Fibroblast of skin of scalp (primary cell): ENCODE measurements at places on chromosomes 3 and 15.
A peak's percentile ranks its signal among the peaks of the same experiment; 100 is the strongest.

GRCh38 chr15:67801142-67801541 lies 24.2 kb upstream of the SKOR1 start:
- no peak for DNase-seq

DNA sequence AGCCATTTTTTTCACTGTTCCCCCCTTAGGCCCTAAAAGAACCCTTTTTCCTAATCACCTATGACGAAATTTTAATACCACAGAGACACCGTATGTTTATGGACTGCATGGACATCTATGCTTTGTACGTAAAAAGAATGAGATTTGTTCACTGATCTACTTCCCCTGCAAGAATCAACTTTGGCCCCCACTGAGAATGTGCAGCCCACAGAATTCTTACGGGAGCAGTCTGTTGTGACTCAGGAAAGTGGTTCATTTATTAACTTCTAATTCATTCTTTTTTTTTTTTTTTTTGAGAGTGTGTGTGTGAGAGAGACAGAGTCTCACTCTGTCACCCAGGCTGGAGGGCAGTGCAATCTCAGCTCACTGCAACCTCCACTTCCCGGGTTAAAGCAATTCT lies 17.6 kb downstream of the EIF4E3 start:
- peak; percentile 49 for DNase-seq

- peak; percentile 4 for DNase-seq
Observed at GRCh38 chr15:42152196-42152920, 4.1 kb downstream of the PLA2G4F start.

GRCh38 chr3:72086743-72087087 lies 301.8 kb upstream of the PROK2 start:
- no peak for DNase-seq

GRCh38 chr15:56442354-56442753 lies 22.6 kb downstream of the MNS1 start:
- no peak for DNase-seq

DNA sequence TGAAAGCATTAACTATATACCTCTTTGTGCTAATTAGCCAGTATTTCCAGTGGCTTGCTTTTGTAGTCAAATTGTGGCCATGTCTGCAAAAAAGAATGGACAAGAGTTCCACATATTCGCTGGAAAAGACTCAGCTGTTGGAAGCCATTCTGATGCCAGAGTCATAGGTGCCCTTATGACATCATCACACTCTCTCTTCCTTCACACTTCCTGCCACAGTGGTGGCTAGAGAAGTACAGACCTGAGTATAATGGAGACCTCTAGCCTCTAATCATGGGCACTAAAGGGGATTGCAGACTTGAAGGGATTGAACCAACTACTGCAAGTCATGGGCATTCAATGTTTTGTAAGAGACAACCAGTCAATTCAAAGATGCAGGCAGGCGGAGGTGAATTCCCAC lies 38.3 kb upstream of the IQCF6 start:
- no peak for DNase-seq

DNA sequence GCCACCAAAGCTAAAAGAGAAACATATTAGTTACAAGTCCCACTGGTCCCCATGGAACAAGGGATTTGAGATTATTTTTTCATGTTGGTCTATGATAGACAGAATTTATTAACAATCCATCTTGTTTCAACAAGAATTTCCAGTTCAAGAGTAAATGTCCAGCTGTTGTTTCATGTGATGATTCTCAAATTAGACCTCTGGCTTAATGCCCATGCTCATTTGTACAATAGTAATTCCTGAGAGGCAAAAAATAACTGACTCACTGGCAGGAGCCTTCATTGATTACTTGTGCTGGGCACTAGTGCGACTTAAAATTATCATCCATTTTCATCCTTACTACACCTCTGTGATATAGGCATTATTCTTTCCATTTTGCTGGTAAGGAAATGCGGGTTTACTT lies 171.3 kb downstream of the ITPR1 start:
- no peak for DNase-seq

DNA sequence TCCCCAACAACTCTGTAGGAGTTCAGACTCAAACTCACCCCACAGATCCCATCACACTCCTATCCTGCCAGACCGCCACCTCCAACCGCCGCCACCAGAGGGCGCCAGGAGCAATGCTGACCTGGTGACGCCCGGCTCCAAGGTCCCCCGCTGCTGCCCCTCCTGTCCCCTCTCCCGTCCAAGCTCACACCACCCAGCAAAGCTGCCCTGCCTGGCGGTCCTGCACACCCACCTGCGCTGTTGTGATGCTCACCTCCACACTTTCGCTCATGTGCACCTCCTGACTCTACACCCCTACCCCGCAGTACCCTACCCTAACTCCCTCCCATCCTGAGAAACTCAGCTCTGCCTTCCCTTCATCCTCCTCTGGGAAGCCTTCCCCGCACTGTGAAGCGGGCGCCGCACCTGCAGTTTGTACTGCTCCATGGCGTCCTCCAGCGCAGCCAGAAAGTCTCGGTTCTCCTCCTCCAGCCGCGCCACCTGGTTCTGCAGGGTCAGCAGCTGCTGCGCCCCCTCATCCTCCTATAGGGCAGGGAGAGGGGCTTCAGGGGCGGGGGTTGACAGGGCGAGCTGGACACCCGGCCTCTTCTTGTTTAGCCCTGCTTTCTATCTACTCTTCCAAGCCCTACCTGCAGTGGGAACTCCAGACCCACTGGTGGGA lies 7.9 kb downstream of the KIF7 start:
- peak; percentile 58 for DNase-seq

DNA sequence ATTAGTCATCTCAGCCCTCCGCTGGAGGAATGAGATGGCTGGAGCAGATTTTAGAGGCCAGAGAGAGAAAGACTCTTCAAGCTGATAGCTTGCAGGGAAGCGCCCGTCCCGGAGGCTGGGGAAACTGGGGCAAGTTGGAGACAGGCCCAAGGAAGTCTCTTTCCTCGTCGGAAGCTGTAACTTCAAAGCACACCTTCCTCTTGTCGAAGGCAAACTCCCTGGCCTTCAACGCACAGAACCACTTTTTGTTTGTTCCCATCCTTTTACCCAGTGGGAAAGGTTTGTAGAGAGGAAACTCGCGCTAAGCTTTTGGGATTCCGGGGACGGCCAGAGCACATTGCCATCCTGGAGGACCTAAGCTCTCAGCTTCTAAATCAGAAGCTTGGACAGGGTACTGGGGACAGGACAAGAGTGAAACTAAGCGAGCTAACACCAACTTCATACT lies 900 bp upstream of the EOMES start:
- DNase-seq, result no peak

DNA sequence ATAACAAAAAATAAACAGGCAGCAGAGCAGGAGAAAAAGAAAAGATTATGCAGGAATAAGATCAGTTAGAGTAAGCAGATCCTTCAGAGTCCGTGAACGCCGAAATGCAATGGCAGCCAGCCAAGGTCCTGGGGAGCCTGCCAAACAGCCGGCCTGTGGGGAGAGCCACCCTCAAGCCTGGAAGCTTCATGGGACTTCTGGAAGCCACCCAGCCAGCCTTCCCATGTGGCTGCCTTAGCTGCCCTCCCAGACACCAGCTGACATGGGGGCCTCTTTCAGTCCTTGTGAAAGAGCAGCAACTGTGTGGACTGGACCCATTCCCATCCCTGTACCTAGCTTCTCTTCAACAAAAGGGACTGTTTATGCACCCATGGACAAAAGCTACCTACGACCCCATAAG lies 64.9 kb upstream of the RAD18 start:
- peak; percentile 78 for DNase-seq

GRCh38 chr3:14379843-14380242 lies 22.6 kb upstream of the SLC6A6 start:
- no peak for DNase-seq

- DNase-seq, result no peak
Observed at GRCh38 chr3:149801639-149802038, 9.3 kb upstream of the ANKUB1 start.

- no peak for DNase-seq
Observed at GRCh38 chr15:59966262-59966661, 37.8 kb upstream of the FOXB1 start.

GRCh38 chr15:65163041-65163440 lies 22.1 kb downstream of the CLPX start:
- DNase-seq, result no peak

DNA sequence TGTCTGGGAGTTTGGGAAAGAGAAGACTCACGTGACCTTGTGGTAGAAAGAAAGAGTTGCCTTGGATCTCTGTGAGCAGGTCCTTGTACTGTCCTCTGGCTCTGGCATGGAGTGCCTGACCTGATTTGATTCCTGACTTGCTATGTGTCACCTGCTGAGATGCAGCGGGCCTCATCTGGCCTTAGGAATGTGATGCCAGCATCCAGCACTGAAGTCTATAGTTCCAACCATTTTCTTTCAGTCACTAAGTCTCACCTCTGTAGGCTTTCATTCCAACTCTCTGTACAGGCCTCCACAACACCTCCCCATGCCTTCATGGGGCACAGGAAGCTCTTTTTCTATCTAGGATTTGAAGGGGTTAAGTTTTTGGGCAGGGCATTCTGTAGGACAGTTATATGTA lies 12.1 kb upstream of the OXSR1 start:
- DNase-seq, result no peak

DNA sequence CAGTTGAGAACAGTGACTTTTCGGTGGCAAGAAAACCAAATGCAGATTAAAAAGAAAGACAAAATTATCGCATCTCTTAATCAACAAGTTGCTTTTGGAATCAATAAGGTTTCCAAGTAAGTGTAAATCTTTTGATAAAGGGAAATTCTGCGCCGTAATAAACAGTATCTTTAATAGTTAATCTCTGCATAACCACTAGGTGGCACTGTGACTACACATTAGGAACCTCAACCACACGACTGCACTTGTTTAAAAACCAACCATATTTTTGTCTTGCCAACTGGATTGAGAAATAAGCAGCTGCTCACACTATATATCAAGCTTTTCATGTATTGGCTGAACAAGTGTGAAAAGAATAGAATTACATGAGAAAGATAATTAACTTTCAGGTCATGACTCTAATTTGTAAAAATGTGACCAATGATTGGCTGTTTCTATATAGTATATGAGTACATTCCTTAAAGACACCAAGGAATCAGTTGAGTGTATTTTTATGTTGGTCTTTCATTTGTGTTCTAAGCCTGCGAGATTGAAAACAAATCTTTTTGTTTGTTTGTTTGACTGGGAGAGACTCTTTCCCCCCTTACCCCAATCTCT lies 72.7 kb downstream of the DZIP3 start:
- peak; percentile 66 for DNase-seq

GRCh38 chr3:50689558-50689957 lies 14.8 kb downstream of the DOCK3 start:
- DNase-seq, result no peak

DNA sequence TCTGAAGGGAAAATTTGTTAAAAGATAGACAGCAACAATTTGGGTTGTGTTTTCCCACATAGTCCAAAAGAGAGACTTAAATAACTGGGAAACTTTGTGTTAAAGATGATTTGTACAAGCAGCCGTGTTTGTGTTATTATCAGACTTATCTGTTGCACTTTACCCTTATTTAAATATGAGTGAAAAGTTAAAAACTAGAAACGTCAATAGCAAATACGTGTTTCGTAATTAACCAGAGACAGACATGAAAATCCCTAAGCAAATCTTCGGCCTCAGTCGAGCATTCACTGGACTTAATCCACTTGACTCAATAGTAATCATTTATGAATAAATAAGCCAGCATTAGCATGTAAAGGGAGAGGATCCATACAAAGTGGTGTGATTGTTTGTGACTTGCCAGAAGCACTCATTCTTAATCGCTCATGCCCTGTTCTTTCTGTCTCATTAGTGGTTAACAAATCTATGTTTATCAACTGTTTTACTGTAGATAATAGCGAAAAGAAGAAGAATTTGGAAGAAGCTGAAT lies 34.2 kb downstream of the BLM start:
- no peak for DNase-seq

DNA sequence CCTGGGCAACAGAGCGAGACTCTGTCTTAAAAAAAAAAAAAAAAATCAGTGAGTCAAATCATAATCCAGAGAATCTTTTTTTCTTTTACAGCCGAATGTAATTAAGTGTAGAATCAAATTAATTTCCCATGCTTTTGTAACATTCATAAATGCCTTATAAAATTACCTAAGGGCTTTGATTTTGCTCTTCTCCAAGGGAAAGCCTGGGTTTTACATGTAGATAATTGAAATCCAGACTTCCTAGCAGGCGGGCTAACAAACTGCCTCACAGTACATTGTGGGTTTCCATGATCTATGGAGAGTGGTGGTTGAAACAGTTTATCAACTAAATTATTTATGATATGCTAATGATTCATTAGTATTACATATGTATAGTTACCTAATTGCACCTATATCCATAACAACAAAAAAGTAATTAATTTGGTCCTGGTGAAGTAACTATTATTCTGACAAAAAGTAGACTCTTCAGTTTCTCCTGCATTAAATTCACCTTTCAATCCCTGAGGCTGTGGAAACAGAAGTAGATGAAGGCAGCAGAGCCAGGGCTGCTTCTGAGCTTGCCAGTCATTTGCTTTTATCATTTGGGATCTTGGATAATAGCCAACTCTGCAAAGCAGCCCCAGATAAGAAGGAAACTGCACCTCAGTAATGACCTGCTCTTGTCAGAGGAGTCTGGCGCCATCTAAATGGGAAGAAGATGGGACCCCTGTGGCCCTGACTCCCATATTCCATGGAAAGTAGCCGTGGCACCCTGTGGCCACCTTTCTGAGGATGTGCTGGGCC lies 9.5 kb downstream of the CCR9 start:
- DNase-seq, result no peak

GRCh38 chr3:66028457-66028856 lies 10.3 kb downstream of the MAGI1 start:
- DNase-seq, result no peak

GRCh38 chr3:126961191-126961790 lies 21.6 kb upstream of the PLXNA1 start:
- peak; percentile 61 for DNase-seq

GRCh38 chr3:11198070-11198469 lies 43.8 kb downstream of the HRH1 start:
- no peak for DNase-seq

DNA sequence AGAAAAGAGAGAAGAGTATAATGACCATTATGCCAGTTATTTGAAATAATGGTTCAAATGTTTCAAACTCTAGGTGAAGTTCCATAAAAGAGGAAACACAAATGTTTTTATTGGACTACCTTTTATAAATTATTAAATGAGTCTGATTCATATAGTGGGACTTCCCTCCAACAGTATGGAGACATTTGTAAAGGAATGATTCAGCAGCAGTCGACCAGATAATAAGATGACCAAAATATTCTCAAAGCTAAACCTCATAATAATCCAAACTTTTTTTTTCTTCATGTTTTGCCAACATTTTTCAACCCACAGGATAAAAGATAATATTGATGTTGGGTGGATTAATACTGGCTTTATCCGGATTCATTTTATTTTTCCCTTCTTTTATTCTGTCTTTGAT lies 18.8 kb downstream of the TIPARP start:
- peak; percentile 74 for DNase-seq

DNA sequence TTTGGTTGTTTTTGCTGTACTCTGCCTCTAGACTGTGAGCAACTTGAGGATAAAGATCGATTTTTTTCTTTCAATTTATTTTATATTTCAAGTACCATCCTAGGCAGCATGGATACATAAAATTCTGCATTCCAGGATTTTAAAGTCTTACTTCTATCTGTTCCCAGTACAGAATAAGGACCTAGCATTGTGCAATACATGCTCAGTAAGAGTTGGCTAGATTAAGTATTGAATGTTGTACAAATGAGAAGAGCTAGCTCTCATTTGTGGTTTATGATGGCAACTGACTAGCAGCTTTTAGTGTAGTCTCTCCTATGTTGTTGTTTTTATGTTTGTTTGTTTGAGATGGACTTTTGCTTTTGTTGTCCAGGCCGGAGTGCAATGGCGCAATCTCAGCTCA lies 222.7 kb downstream of the TP63 start:
- no peak for DNase-seq

GRCh38 chr3:52136513-52136912 lies 17.7 kb downstream of the POC1A start:
- no peak for DNase-seq

GRCh38 chr15:90597577-90597976 lies 67.9 kb downstream of the CRTC3 start:
- DNase-seq, result no peak
